NCI-H446 (cell line): ENCODE measurements at places on chromosomes 1 and 21.
A peak's percentile ranks its signal among the peaks of the same experiment; 100 is the strongest.

DNA sequence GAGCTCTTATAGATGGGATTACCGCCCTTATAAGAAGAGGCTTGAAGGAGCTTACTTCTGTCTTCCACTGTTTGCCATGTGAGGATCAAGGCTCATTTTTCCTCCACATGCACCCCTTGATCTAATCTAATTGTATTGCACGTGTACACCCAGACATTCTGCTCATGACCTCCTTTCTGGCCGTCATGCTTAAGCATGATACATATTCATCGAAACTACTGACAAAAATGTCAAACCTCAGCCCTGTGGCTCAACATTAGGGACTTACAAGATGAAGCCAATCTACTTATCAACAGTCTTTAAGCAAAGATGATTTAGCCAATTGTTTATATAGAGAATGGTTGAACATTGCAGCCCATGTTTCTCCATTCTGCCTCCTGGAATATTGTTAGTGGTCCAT is 127.6 kb downstream of the XCL2 start:
- DNase-seq = no peak

DNA sequence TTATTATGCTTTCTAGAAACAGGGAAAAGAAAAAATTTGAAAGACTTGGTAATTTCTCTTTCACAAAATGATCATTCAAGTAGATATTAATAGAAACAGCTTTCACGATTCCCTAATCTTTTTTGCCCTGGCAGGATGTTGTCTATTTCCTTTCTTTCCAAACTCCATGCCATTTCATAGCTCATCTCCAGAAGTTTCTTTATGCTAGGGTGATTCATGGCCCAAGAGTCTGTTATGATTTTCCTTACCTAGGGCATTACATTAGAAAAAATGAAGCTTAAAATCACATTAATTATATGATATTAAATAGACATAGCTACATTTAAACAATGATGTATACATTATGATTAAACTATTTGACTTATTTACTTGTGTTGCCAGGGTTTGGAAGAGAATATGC is 762.1 kb downstream of the LTN1 start:
- DNase-seq = no peak

DNA sequence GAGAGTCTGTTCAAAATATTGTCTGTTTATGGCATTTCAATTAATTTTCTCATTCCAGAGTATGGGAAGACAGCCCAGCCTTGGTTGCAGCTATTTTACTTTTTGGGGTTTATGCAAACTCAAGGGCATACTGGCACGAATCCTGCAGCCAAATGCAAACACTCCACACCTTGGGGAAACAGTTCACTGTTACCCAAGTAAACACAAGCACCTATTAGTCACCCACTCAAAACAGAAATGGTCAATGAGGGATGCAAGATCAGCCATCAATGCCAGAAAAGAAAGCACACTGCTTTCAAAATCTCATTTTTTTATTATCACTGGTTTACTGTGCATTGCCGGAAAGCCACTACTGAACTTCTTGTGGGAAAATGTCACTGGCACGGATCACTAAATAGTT is 170.6 kb downstream of the RUNX1 start:
- DNase-seq = no peak

- peak; percentile 80 for DNase-seq
These were observed 226.8 kb downstream of the LMX1A start for GRCh38 chr1:165129568-165130164.

DNA sequence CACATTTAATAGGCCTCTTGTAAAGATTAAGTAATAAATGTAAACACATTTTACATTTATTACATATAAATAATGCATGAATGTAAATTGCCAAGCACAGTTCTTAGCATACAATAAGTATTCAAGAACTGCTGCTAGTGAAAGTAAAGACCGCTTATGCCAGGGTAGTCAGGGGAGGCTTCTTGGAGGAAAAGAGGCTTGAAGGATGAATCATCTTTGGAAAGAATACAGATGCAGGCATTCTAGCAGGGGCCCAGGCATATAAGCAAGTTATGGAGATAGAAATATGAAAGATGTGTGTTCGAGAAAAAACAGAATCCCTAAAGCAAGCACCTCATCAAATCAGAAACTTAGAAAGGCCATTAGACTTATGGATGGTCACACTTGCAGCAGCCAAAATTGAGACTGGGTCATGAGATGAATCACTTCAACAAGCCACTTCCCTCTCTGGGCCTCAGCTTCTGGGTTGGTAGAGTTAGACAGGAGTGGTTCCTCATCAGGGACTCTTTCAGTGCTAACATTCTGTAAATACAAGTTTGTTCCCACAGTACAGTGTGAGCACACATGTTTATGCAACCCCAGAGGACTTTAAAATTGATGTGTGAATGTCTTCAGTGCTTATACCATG is 79.8 kb upstream of the ROR1 start:
- no peak for DNase-seq

- no peak for DNase-seq
These were observed 8.1 kb downstream of the MTHFR start for GRCh38 chr1:11797525-11798216.

DNA sequence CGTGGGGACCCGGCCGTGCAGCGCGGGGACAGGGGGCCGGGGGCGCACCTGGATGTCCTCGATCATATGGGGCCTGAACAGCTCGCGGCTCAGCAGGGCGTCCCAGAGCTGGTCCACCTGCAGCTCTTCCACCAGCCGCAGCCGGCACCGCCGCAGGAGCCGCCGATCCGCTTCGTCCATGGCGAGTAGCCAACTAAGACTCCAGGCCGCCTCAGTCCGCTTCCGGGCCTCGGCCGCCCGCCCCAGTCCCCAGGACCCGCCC is at the start of gene CASP9:
Gene CASP9, minus strand, starts transcription at position 195 of the 262 bp plus-strand sequence. Its CDS starts 15 bp downstream, at position 180.
- DNase-seq = no peak

GRCh38 chr1:151916726-151917370 is 7.5 kb upstream of the THEM4 start:
- DNase-seq = no peak

GRCh38 chr1:182835806-182836205 is 3.3 kb upstream of the DHX9 start:
- no peak for DNase-seq

DNA sequence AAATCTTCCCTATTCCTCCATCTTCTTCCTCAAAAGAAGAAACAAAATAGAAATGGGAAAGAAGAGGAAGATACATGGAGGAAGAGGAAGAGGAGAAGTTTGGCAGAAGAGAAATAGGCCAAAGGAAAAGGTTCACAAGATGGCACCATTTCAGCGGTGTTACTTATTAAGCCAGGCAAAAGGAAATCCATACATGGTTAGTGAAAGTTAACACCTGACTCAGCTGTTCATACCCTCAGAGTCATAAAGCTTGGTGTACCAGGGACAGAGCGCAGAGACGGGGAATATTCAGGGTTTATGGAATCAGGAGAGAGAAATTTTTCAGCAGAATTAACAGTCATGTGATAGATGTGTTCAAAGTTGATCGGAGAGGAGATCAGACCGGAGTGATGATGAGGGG is 70.6 kb downstream of the COQ8A start:
- DNase-seq = no peak

GRCh38 chr1:236896716-236897115 is 101.6 kb downstream of the MTR start:
- no peak for DNase-seq

DNA sequence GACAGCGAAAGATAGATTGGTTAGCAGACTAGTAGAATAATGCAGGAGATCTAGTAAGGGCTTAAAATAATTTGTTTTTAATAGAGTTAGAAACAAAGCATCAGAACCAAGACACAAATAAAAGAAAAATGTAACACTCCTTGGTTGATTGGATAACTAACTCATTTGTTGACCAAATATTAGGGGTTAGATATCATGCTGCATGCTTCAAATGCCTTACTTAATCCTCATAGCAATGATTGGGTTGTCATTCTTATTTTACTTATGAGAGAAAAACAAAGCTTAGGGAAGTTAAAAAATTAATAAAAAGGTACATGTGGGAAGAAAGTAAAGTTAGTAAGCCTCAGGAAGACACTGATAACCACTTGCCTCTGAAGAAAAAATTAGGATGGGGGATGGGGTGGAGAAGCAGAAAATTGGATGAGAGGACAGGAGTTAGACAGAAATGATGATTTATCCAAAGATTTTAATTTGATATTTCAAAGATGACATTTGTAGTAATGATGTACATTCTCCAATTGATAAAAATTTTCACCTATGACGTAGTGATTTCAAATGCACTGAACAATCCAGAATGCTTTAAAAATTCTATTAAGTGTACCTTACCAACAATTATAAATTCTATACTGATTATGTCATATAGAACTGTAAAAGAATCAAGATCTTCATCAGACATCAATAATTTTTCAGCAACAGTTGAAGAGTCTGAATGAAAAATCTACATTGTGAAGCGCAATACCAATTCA is 374.7 kb downstream of the COL11A1 start:
- no peak for DNase-seq

- no peak for DNase-seq
These were observed 249.2 kb downstream of the TOMM20 start for GRCh38 chr1:234879147-234880080.

- peak; percentile 23 for DNase-seq
These were observed 29.3 kb downstream of the AK2 start for GRCh38 chr1:33007190-33008050.

- no peak for DNase-seq
These were observed 532.2 kb downstream of the MATN1 start for GRCh38 chr1:30191154-30191702.

DNA sequence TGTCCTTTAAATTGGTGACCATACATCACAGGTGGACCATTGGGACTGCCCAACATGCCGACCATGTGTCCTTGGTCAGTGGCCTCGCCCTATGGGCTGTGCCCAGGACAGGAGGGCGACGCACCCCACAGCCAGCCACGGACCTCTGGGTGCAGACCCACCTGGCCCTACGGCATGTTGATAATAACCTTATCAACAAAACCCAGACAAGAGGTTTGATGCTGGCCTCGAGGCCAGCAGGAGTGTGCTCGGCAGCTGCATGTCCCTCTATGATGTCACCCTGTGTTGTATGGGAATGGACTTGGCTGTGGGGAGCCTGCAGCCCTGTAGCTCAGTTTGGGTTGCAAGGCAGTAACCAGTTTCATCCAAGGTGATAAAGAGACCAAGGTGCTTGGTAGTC is 32.1 kb downstream of the SLC37A1 start:
- DNase-seq = no peak

GRCh38 chr1:43924516-43924915 is 9.1 kb upstream of the ARTN start:
- DNase-seq = no peak

DNA sequence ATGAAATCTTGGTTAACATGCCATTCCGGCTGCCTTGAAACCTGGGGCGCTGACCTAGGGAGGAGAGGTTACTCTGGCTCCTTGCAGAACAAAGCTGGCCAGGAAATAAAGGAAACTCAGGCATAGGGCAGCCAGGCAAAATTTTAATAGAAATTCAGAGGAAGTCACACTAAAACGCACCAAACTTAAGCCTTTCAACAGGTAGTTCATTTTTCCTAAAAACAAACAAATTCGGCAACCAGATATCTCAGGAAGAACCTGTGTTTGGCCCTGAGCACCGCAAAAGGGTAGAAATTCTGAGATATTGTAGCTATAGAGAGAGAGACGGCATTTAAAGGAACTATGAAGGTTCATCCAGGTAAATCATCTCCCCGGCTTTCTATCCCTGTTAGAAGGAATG is 13.1 kb downstream of the LYST start:
- no peak for DNase-seq

- no peak for DNase-seq
These were observed 4.6 kb downstream of the SNX27 start for GRCh38 chr1:151616505-151616849.

DNA sequence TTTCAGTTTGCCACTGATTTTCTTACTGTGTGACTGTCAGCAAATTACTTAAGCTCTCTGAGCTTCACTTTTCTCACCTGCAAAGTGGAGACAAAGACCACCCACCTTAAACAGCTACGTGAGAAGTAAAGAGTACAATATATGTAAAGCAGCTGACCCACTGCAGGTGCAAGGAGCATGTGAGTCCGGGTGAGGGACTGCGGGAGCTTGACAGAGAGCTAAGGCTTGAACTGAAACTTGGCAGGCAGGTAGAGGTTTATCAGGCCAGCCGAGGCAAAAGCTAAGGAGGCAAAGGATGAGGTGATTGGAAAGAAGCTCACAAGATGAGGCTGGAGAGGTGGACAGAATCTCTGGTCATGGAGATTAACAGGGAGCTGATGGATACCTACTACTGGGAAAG is 36.6 kb downstream of the NIBAN1 start:
- DNase-seq = no peak

DNA sequence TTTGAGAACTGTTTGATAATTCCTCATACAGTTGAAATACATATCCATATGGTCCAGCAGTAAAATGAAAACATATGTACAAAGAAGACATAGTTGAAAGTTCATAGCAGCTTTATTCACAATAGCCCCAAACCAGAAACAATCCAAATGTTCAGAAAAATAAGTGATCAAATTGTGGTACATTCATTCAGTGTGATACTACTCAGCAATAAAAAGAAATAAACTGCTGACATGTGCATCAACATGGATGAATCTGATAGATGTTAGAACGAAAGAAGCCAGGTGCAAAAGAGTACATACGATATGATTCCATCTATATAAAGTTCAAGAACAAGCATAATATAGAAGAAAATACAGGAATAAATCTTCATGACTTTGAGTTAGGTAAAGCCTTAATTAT is 77.2 kb downstream of the EVI5 start:
- DNase-seq = no peak

DNA sequence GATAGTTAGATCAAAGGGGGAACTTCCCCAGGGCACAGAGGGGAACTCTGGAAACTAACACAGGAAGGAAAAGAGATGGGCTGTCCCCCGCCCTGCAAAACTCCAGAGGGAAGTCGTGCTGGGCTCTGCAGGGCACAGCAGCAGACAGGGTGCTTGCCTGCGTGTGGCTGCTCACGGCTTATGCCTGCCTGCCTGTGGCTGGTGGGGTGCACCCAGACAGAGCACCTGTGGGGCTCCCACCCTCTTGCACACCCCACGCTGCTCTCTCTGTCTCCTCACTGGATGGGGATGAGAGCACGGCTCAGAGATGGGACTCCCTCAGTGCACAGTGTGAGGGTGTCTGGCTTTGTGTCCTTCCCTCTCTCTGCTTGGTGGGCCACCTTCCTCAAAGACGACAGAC is 13.5 kb upstream of the ETV3L start:
- DNase-seq = no peak

GRCh38 chr1:62905309-62905708 is 121.4 kb downstream of the ATG4C start:
- DNase-seq = no peak

DNA sequence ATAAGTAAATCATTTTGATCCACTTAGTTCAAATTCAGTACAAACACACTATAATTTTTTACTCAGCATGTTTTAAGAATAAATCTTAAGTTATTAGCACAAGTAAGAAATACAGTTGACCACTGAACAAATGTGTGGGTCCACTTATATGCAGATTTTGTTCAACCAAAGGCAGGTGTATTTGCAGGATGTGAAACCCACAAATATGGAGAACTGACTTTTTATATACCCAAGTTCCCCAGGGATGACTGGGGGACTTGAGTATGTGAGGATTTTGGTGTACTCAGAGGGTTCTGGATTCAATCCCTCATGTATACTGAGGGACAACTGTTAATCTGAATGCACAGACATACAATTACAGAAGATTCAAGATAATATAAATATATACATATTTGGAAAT is 25.7 kb upstream of the ERICH3 start:
- DNase-seq = no peak

- DNase-seq = no peak
These were observed 10.5 kb downstream of the MIIP start for GRCh38 chr1:12029720-12030339.
